Esophagus squamous epithelium (tissue), 5 donors: ENCODE measurements at places on chromosomes 7 and 10. TPM values are rescaled to one million over a fixed set of nuclear protein-coding genes. Genes with fewer than 3 reads are reported as not detected.

ARHGEF35 gene
- 16.5 TPM for total RNA-seq

ATG9B gene
- total RNA-seq: 45.2 TPM

COL17A1 gene
- total RNA-seq: 202 TPM

TUBAL3 gene
- not detected for total RNA-seq

SCART1 gene
- total RNA-seq: 2.5 TPM

DNA sequence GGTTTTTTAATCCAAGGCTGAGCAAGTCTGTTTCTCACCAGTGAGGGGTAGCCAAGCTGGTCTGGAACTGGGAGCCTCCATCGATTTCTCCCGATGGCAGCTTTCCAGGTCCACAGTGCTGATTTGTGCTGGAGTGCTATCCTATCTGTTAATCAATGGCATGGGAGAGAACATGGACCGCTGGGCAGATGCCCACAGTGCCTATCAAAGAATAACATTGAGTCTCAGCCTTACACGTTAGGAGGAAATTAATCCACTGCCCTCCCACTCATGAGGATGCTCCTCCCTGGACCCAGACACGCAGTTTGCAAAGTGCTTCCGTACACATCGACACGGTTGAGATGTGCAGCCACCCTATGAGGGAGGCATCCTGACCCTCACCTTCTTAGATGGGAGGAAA, 36.0 kb upstream of the CUX1 start:
- DNase-seq: no peak

GRCh38 chr10:51574248-51575048, 124.9 kb downstream of the CSTF2T start:
- DNase-seq: no peak

DNA sequence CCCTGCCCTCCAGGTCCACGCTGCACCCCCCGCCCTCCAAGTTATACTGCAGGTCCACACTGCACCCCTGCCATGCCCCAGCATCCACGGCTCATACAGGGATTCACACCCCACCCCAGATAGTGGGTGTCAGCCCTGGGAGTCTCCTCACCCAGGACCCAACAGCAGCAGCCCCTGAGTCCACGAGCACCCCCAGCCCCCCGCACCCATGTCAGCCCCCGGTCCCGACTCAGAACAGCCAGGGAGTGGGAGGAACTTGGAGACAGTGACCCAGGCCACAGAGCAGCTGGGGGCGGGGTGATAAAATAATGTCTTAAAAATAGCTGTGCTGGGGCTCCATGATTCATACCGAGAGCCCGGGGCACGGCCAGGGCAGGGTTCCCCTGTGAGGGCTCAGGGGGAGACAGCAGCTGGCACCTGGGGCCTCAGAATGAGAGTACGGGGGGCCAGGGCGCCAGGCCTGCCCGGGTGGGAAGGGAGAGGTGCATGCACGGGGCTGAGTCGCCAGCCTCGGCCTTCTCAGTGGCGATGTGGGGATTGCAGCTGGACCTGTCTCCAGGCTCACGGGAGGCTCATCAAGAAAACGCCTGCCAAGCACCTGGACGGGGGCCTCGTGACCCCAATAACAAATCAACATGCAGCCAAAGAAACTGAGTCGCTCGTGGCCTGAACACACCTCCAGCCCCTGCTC, 29.8 kb downstream of the ADAP1 start:
- DNase-seq: no peak

DNA sequence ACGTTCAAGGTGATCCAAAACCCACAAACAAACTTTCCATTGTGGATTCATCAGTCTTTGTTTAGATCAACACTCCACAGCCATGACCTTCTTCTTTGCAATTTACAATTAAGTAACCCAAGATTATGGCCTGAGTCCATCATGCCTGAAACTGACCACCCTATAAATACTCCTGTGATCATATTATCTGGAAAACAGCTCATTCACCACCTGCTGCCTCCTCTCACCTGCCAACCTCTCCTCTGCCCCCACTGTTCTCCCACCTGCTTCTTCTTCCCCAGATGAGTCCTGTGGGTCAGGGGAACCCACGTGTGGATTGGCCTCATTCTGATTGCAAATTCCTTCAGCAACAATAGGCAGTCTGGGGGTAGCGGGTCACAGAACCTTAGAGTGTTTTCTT, 81.4 kb downstream of the ABLIM1 start:
- DNase-seq: no peak

DNA sequence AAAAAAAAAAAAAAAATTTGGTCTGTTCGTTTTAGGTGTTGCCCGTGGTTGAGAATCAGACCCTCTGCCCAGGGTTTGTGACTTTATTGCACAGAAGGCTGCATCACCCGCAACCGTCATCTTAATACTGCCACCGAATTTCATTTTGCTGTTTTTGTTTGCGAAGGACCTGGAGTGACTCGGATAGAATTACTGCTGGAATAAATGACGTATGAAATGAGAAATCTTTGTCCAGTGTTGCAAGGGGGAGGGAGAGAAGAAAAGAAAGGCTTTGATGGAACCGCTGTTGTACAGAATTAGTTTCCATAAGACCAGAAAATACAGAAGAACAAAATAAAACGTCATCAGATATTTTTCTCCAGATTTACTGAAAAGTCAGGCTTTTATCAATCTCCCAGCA, 103.3 kb downstream of the GALNT17 start:
- DNase-seq: no peak

DNA sequence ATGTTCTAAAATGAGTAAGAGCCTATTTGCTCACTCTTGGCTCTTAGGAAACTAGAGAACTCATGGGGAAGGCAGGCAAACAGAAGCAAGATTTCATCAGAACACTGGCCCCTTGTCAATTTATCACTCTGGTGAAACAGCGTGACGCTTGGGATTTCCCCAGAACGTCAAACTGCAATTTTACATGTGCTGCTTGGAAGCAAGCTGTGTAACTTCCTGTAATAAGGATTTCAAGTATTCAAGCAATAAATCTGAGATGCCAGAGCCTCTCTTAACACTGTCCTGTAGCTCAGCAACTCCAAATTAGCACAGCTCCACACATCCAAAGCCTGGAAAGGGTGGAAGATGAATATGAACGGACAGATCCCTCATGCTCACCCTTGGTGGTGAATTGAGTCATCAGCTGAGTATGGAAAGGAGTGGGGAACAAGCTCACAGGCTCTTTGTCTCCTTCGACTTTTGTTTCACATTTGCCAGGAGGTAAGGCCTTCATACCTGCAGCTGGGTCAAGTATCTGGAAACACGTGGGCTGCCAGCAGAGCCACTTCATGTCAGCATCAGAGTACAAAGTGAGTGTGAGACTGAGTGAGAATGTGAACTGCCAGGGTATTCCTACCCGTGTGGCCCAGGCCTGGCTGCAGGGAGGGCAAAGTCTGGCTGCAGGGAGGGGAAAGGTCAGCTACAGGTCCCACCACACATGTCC, 140.4 kb upstream of the NAMPT start:
- peak; percentile 17 for DNase-seq

- no peak for DNase-seq
These were observed 38.1 kb downstream of the CFAP46 start for GRCh38 chr10:132904181-132904813.

GRCh38 chr7:45246339-45246738, 88.7 kb downstream of the RAMP3 start:
- DNase-seq: no peak

DNA sequence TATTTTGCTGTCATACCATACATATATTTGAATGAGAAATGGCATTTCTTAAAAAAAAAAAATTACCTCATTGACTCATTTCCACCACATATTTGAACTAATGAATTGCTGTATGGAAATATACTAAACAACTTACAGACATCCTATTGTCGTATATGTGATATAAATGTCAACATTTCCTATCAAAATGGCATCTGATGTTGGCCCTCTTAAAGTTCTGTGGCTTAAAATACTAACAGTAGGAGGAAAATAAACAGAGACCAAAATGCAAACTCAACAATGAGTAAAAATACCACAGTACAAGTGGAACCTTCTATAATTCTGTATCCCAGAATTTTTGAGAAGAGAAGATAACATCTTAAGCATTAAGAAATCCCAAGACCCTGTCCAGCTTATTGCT, 405.6 kb upstream of the GALNT17 start:
- no peak for DNase-seq

GRCh38 chr10:1210667-1211066, 154.5 kb downstream of the WDR37 start:
- no peak for DNase-seq

DNA sequence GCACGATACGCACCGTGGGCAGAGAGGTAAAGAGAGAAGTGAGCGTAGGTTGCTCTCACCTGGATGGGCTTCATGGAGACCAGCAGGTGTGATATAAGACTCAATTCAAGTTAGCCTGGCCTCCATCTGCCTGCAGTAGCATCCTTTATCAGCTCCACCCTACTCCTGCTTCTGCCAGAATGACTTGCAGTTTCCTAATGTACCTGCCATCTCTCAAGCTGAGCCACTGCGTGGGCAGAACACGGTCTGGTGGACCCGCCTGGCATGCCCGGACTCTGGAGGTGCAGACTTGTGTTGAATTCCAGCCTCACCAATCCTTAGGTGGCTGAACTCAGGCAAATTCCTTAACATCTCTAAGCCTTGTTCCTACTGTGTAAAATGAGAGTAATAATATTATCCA, 64.3 kb downstream of the STEAP1B start:
- no peak for DNase-seq

GRCh38 chr10:96450529-96451207, 63.1 kb downstream of the TLL2 start:
- no peak for DNase-seq

- DNase-seq: no peak
These were observed 305.2 kb upstream of the PRKCQ start for GRCh38 chr10:6885284-6885683.
